ENCODE measurements at places on chromosomes 2 and 18.

DNA sequence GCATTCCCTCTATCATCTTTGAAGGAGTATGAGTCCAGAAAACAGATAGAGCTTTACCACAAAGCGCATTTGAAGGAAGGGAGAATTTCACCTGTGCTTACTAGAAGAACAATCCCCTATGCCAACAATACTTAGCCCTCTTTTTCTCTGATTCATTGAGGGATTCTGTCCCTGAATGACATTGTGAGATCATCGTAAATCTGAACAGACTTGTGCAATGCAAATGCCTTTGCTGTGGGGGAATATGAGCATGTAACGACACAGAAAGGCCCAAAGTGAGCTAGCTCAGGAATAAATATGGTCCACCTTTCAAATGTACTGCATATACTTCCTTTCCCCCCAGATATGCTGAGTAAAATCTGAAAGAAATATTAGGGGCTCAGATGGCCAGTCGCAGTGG lies 67.6 kb downstream of the SCN1A start:
- no peak for DNase-seq

- DNase-seq, result peak; percentile 50
Measured at GRCh38 chr18:12904012-12904516, 20.0 kb upstream of the PTPN2 start.

DNA sequence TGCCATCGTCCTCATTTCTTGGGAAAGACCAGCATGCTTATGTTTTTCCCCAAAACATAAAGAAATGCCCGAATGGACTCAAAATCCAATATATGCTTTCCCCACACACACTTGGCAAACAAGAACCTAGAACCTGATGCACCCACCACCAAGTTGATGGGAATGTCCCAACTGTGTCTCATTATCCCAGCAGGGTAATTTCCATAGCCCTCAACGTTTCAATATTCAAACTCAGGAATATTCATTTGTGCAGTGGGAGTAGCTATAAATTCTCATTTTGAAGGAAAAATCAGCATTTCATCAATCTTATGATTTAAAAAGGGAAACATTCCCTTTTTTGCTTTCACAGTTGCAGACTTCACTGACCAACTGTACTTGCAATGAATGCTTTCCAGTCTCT lies 50.7 kb downstream of the SNORC start:
- DNase-seq, result no peak

DNA sequence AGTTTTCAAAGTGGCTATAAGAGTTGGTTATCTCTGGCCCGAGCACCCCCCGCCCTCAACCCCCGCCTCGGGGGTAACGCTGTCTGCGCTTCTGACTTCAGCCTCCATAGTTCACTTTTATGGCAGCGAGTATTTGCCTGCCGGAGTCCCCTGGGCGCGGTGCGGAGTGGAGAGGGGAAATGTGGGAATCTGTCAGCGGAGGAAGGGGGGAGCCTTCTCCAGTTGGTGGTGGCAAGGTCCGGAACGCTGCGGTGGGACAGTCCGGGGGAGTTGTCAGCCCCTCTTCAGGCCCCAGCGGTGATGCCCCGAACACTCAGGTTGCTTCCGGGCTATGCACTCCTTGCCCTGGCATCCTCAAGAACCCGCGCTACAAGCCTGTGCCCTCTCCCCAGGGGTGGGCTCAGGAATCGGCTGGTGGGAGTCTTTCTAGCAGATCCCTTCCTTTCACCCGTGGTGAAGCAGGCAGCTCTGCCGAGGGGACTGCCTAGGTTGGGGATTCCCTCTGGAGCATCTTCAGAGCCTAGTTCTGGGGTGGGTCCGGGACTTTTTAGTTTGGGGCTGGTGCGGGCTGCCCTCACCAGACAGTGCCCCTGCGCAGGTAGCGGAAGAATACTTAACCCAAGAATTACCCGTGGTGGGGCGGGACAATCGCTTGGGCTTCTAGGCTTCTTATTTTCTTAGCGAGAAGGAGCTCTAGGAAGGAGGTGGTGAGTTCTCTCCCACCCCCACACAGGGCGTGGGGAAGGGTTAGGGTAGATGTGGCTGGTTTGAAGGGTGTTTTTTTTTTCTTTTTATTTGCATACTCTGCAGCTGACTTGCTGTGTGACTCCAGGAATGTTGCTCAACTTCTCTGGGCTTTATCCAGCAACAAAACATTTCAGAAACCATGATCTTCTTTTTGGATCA lies 1.6 kb downstream of the ATOH8 start:
- DNase-seq, result no peak

- no peak for DNase-seq
Measured at GRCh38 chr2:183195998-183196409, 71.8 kb downstream of the NUP35 start.

GRCh38 chr2:238573065-238573778 lies 146.5 kb downstream of the ASB1 start:
- DNase-seq, result no peak

- DNase-seq, result no peak
Measured at GRCh38 chr2:223122781-223123180, 70.8 kb downstream of the KCNE4 start.

Measured in activated CD4-positive, alpha-beta T cell treated with anti-CD3 and anti-CD28 coated beads, Interleukin-2, amount 50 U/mL, for 4 hours (primary cell).